ENCODE measurements at places on chromosomes 7 and 10.

- no peak for DNase-seq
These were observed 83.6 kb downstream of the NAMPT start for GRCh38 chr7:106201164-106201563.

GRCh38 chr10:73576178-73576889, 14.8 kb downstream of the USP54 start:
- peak; percentile 35 for DNase-seq

DNA sequence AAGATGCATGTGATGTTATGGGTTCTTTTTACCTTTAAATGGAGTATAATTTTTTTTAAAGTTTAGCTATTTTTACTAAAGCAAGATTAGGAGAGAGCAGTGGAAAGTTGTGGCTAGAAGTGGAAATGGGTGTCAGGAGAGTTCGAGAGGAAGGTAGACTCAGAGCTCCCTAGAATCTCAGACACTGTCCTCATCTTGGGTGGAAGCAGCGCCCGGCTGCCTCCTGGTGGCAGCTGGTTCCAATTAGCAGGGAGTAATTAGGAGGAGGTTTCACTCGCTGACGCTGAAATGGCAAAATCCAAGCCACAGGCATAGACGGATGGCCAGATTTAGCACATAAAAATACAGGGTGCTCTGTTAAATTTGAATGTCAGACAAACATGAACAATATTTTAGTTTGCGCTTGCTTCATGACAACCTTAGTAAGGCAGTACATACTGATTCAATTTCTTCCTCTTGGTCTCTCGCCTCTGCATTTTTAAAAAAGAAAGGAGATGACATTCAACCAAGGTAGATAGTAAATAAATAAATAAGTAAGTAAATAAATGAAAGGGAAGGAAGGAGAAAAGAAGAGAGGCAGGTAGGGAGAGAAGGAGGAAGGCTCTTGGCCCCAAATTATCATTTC, 58.5 kb downstream of the LGI1 start:
- DNase-seq = peak; percentile 52

GRCh38 chr7:11294965-11295364, 321.3 kb downstream of the PHF14 start:
- no peak for DNase-seq

- no peak for DNase-seq
These were observed 18.2 kb upstream of the CASD1 start for GRCh38 chr7:94491410-94491809.

GRCh38 chr10:34181553-34182300, 633.4 kb downstream of the PARD3 start:
- DNase-seq = no peak

DNA sequence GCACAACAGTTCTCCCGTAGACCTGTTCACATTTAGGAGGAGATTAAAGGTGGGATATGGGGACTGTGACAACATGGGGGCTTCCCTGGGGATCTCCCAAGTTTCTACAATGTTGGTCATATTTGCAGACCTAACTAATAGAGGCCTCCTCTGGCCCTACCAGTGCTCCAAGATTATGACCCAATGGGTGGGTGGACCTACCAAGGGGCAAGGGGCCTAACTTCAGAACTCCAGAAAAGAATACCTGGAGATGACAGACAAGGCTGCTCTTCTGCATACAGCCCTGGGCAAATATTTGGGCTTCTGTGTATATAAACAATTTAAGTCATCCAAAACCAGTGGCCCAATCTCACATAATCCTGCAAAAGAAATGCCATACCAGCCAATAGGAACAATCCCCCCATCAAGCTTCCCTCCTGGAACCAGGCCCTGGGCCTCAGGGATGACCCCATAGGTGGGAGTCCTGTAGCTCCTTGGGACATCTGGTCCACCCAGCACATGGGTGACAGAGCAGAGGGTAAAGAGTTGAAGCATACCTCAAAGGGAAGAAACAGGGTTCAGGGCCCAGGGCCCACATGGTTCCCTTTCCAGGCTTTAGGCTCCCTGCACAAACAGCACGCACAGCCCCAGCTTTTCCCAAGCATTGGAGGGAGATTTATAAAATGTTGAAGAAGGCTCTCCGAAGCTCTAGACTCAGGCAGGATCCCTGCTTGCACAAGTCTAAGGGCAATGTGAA, 86.1 kb upstream of the CHST15 start:
- DNase-seq = no peak

DNA sequence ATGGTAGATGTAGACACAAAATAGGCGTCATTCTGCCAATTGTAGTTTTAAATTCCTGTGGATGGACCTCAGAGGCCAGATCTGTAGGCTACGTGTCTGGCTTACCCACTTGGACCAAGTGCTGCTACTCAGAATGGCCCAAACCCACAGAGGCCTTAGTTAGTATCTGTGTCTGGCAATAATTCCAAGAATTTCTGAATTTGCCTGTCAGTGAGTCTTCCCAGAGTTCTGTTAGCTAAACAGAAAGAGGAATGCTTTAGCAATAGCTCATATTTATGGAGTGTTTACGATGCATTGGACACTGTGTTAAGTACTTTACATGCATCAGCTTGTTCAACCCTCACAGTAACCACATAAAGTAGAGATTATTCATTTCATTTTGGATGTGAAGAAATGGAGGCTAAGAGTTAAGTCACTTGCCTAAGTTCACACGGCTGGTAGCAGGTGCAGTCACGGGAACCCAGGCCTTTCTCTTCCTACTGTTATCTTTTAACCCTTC, 231.8 kb downstream of the PTEN start:
- no peak for DNase-seq

- DNase-seq = no peak
These were observed at the start of gene FRMD4A for GRCh38 chr10:14330388-14331061. Gene FRMD4A, minus strand, starts transcription at chr10:14330924.

DNA sequence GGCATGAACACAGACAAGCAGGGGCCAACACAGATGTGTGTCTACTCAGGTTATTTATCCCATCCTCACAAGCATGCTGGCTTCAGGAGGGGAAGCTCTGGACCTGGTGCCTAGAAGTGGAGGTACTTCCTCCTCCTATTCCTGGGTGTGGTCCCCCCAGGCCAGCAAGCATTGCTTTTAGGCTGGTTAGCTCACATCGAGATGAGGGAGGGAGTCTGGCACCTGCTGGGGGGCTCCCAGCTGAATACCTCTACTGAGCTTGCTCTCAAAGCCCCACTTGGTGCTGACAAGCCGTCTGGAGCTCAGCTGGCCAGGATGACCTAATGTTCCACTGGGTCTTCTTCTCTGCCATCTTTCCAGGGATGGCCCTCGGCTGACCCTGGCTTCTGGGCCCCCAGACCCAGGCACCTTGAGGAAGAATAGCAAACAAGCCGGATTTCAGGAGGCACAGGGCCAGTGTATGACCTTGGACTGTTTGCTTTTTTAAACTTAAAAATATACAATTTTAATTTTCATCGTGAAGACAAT, 26.8 kb downstream of the FAM241B start:
- no peak for DNase-seq

GRCh38 chr7:70812511-70812910, 319.4 kb upstream of the GALNT17 start:
- no peak for DNase-seq

Data from globus pallidus (tissue), 1 donor.